ENCODE measurements at places on chromosomes 7 and 10.

- no peak for DNase-seq
Measured at GRCh38 chr7:133535308-133535707, 282.4 kb downstream of the EXOC4 start.

GRCh38 chr7:94195201-94195600 is 191.0 kb upstream of the BET1 start:
- no peak for DNase-seq

DNA sequence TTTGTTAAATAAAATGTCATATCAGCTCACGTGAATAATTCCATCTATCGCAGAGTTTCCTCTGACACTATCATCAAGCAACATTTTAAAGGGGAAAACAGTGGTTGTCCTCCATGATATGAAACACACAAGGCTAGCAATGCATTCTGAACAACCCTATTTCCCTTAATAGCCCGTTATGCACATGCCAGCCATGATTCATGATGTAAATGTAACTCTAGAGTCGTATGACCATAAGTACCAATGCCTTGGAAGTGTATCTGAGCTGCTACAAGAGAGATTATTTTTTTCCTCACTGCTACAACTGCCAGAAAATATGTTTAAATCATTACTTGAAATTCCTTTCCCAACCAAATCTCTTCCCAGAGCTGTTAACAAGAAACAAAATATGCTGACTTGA is 159.4 kb downstream of the GRM8 start:
- DNase-seq = no peak

DNA sequence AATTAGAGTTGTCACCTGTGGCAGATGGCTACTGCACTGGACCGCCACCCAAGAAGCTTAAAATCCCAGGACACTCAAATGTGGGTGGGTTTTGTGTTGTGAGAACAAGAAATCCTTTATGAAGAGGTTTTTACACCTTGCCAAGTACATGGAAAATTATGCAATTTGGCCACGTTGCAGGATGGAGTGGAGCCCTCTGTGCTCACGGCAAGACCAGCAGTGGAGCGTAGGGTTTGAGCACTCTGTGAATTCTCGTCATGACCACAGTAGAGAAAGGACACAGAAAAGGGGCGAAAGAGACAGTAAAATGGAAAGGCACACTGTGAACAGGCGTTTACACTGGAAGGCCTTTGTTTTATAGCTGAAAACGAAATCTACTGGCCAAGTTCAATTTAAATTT is 222.6 kb downstream of the ADARB2 start:
- no peak for DNase-seq

- DNase-seq = peak; percentile 60
Measured at GRCh38 chr7:29337546-29338116, 143.1 kb downstream of the CHN2 start.

GRCh38 chr7:32037650-32038198 is 32.5 kb downstream of the PDE1C start:
- DNase-seq = no peak

DNA sequence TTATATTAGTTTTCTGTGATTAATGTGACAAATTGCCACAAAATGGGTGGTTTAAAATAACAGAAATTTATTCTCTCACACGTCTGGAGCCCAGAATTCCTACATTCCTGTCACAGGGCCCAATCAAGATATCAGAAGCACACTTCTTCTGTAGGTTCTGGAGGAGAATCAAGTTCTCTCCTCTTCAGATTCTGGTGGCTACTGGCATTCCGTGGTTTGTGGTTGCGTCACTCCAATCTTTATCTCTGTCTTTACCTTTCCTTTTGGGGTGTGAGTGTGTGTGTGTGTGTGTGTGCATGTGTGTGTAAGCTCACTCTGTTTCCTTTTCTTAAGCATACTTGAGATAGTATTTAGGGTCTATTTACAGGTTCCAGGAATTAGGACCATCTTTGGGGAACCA is 115.5 kb upstream of the DKK1 start:
- no peak for DNase-seq

- DNase-seq = no peak
Measured at GRCh38 chr10:71378336-71379117, 18.2 kb upstream of the CDH23 start.

DNA sequence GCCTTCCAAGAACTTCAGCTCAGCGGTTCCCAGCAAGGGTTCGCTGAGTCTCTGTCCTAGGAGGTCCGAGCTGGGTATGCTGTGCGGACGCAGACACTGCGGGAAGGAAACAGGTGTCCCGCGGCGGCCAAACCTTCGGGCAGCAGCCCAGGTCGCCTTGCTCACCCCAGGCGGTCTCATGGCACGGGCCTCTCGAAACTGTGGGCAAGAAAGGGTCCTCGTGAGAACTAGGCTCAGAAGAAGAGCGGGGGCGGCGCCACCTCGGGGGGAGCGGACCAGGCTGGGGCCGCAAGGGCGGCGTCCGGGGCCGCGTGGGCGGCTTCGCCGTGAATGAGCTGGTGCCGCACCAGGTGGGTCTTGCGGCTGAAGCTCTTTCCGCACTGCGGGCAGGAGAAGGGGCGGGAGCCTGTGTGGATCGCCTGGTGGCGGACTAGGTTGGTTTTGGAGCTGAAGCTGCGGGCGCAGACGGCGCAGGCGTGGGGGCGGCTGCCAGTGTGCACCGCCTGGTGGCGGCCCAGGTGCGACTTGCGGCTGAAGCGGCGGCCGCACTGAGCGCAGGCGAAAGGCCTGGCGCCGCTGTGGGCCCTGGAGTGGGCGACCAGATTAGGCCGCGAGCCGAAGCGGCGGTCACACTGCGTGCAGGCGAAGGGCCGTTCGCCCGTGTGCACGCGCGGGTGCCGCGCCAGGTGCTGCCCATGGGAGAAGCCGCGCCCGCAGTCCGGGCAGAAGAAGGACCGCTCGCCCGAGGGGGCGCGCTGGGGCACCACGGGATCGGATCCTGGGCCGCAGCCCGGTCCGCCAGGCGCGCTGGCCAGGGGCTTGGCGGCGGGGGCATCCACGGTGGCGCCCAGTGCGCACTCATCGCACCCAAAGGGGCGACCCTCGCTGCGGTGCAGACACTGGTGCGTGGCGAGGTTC is 8.6 kb downstream of the ZNF467 start:
- no peak for DNase-seq

DNA sequence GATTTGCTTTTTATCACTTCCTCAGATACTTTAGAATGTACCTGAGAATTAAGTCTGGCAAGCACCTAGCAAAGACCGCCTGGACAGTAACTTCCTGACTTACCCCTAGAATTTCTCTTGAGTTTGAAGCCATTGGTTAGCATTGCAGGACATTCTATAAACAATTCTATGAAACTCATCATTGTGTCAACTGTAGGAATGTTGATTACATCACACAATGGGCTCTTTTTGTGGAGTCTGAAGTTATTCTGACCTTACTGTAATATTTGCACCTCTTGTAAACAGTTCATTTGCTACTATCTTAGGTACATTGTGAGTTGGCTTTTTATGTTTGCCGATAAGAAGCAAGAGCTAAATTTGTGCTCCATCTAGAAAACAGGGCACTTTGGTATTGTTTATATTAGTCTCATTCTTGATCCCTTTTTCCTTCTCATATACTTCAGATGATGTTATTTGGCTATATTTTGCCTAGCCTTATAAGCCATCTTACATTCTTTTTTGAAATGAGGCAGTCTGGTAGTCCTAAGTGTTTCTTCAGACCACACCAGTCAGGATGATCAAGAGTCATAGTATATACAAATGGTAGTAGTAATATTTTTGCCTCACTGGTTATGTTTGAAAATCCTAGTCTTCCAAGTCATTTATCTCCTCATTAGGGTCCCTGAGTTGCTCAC is 52.4 kb downstream of the CASD1 start:
- DNase-seq = peak; percentile 6

DNA sequence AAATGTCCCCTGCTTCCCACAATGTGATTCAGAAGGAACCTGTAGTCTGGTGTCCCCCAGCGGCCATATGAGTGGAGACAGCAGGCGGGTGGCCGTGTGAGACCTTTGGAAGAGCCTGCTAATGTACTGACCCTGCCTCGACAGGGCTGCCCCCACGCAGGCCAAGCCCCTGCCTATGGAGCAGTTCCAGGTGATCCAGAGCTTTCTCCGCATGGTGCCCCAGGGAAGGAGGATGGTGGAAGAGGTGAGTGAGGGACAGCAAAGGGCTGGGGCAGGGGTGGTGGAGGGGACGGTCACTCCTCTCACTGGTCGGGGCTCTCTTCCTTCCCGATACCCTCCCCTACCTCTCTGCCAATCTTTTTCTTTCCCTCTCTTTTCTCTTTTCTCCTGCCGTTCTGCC is 55.7 kb downstream of the PALD1 start:
- DNase-seq = no peak

GRCh38 chr7:46908770-46909169 is 673.1 kb downstream of the TNS3 start:
- DNase-seq = no peak

DNA sequence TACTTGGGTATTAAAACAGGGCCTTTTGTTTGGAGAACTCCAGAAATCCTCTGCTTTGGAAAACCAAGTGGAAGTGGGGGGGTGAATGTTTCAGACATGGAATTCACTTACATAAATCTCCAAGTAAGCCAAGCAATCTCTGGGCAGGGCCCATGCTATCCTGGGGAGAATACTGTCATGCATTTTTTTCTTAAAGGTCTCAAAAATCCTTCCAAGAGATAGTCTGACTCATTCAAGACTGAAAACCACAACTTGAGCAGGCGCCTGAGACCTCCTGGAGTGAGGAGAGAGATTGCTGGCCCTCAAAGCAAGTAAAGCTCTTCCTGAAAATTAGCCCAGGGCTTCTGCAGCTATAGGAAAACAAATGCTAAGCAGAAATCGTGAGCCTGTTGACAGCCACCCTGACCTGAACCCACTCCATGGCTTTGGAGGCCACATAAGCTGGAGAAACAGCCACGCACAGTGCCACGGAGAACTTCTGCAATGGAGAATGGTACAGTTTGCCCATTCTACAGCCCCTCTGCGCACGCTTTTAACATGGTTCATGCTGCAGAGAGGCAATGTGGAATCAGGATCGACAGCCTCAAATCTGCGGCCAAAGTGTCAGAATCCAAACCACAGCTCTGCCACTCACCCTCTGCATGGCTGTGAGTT is 203.1 kb upstream of the AUTS2 start:
- DNase-seq = no peak

GRCh38 chr7:100642534-100642907 is 1.2 kb upstream of the TFR2 start:
- DNase-seq = no peak

GRCh38 chr10:118971876-118972275 is 57.6 kb upstream of the NANOS1 start:
- no peak for DNase-seq

- no peak for DNase-seq
Measured at GRCh38 chr10:100506596-100507356, 12.9 kb downstream of the SEC31B start.

GRCh38 chr7:50504646-50505546 is 54.7 kb upstream of the FIGNL1 start:
- DNase-seq = no peak
